Amniotic stem cell (primary cell): ENCODE measurements at places on chromosomes 3 and 15.

- DNase-seq = no peak
Measured at GRCh38 chr15:51830276-51830806, 888 bp downstream of the TMOD3 start.

GRCh38 chr3:194007592-194008337 is 128.2 kb upstream of the HES1 start:
- DNase-seq = no peak

- DNase-seq = no peak
Measured at GRCh38 chr15:39340903-39341645, 239.8 kb upstream of the THBS1 start.

- DNase-seq = no peak
Measured at GRCh38 chr3:120569222-120570057, 26.7 kb upstream of the NDUFB4 start.

DNA sequence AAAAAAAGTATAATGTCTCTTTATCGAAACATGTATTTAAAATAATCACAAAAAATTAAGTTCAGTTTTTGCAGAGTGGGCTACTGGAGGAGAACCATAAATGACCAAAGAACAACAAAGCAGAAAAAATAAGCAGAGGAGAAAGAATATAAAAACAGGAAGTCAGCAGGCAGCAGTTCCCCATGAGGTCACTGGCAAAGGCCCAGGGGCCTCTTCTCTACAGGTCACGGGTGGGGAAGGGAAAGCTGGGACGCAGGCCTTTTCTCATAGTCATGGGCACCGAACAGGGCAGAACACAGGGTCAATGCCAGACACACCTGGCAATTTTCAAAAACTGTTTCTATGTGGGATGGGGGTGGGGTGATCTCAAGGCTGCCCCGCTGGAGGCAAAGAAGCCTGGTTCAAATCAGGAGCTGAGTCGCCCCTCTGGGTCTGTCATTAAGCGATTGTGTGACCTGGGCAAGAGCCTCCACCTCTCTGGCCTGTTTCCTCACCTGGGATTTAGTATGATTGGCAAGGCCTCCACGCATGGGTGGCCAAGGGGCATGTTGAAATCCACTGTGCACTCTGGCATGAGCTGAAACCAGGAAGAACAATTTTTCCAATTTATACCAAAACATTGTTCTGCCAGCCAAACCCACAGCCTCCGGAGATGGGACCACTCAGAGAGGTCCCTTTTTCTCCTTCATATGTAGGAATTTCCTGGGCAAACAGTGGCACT is 43.8 kb upstream of the UACA start:
- no peak for DNase-seq

DNA sequence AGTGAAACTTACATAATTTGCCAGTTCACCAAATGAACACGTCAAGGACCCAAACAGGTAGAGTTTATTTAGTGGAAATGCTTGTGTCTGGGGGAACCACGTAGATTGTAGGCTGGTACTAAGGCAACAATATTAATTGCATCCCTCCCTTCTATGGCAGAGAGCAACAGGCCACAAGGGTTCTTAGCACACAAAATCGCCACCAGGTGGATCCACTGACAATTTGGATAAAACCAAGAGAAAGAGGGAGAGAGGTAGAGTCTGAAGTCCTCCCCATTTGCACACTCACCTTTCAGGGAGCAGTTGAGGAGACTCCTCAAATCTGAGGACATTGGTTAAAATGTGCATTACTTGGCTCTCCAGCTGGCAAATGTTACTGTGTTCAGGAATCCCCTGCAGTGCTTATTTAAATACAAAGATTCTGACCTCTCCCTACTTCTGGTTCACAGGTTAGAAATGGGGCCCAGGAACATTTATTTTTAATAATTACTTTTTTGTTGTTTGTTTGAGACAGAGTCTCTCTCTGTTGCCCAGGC is 181.0 kb upstream of the FEZF2 start:
- no peak for DNase-seq

- no peak for DNase-seq
Measured at GRCh38 chr15:89459271-89460038, 36.9 kb downstream of the RHCG start.
